ENCODE measurements at places on chromosomes 2 and 18.

DNA sequence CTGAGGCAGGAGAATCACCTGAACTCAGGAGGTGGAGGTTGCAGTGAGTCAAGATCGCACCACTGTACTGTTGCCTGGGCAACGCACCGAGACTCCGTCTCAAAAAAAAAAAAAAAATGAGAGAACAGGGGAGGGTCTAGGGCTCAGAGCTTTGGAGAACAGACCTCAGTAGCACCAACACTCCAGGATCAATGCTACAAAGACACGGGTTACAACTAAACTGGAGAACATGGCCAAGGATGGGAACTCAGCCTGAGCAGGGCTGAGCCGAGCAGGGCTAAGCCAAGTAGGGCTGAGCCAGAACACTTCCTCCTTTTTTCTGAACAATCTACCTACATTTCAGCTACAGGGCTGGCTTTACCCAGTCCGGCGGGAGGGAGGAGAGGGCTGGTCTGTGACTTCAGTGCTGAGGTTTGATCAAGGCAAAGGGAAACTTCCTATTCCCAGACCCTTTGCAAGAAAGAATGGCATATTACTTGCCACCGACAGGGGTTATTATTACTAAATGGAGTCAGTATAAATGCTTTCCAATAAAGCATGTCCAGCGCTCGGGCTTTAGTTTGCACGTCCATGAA, 2.9 kb upstream of the CASP8 start:
- no peak for DNase-seq

- DNase-seq, result no peak
Observed at GRCh38 chr2:88959480-88960204, 268.2 kb downstream of the RPIA start.

GRCh38 chr2:129481306-129482219, 497.9 kb upstream of the RAB6C start:
- no peak for DNase-seq

DNA sequence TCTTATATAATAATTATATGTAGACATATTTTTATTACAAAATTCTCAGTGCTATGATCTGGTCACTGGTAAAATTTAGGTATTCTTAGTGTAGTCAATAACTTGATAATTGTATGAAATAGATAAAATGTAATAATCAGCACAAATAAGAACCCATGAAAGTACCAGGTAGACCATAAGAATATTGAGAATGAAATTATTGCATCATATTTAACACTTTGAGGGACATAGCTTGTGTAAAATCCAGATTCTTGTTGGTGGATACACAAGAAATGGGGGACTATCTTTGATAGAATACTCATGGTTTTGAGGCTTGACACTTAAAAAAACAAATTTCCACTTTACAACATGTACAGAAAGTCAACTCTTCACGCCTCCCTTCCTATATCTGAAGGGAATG, 898.8 kb upstream of the DDX18 start:
- no peak for DNase-seq

DNA sequence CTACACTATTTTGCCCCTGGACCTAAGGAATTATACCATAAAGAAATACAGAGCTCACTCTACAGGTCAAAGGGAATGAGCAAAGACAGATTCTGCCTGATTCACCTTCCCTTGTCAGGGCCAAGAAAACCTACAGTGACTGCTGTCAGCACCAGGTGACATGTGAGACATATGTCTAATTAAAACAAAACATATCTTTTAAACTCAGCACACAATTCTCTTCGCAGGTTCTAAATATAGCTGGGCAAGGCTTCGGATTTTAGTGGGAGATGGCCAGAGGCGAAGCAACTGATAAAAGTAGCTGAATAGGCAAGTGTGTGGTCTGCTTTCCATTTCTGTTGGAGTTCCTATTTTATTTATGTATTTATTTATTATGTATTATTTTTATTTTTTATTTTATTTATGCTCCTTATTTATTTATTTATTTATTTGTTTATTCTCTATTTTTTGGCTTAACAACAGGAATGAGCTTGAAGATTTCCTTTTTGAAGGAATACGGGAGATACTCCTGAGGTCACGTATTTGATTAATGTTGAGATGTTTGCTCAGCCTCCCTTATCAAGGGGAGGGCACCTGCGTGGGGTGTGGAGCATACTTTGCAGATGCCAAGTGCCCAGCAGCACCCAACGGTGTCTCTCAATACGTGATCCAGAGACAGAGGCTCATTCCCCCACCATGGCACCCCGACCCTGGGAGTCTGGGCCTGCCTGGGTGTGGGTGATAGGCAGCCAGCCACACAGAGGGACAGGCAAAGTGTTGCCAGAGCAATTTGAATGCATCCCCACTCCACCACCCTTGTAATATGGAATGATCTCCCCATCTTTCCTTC, 141.8 kb downstream of the RNF152 start:
- no peak for DNase-seq

DNA sequence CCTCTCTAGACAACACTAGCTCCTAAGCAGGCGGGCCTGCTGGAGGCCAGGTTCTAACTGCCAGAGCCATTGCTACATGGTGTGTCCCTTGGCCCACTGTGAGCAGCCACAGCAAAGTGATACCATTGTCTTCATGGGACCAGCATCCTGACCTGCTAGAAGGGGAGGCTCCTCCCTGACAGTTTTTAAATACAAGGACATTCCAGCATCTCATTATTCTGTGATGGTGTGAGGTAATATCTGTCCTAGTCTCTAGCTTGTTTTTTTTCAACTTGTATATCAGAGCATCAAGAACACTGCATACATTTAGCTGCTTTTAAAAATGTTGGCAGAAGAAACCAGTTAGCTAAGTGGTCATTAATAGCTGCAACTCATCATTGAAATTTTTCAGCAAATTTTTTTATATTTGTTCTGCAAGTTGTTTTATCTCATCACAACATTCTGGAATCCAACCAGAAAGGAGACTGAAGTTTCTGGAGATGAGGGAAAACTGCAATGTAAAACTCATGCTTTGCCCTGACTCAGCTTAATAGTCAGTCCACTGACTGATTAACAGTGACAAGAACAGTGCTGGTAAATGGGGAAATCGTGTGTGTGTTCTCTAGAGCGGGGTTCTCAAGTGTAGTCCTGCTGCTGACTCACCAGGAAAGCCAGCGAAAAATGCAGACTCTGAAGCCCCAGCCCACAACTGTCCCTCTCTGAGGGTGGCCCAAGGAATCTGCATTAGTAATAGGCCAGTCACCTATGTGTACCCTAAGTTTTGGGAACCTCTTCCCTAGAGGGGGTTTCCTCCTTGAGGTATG, 17.8 kb downstream of the MAPRE3 start:
- DNase-seq, result no peak

GRCh38 chr2:211351987-211352386, 795.6 kb downstream of the CPS1 start:
- no peak for DNase-seq

DNA sequence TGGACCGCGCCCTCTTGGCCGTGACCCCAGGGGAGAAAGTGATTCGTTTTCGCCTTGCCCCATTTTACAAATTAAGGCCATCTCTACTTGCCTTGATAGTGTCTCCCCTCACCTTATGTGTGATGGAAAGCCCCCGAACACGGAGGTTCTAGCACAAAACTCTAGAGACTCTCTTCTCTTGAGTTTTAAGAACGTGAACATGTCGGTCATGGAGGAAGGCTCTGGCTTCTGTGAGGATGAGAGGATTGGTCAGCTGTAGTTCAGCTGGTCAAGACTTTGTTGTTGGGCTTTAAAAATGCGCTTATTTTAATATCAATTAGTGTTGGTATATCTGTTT, 828 bp downstream of the DYNC1I2 start:
- no peak for DNase-seq

GRCh38 chr18:55477860-55478581, 110.0 kb downstream of the TCF4 start:
- no peak for DNase-seq

GRCh38 chr2:196959734-196960338, 33.3 kb upstream of the PGAP1 start:
- no peak for DNase-seq

DNA sequence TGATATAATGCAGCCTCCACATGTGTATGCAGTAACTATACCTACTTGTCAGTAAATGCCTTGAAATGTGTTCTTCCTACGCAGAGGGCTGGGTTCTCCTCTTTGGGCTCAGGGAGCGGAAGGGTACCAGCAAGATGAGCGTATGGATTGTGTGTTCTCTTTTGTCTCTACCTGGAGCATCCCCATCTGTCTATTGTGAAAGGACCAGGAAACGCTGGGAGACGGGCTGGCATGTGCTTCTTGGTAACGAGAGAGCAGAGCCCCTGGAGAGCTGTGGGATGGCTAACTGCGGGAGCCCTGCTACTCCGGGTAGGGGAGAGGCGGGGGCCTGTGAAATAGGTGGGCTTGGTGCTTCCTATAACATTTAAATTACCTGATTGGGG, 80.9 kb downstream of the BCL2 start:
- DNase-seq, result no peak

- DNase-seq, result no peak
Observed at GRCh38 chr2:42733852-42734251, 30.1 kb downstream of the OXER1 start.

GRCh38 chr18:38606841-38607240, 1041.2 kb upstream of the CELF4 start:
- DNase-seq, result no peak

DNA sequence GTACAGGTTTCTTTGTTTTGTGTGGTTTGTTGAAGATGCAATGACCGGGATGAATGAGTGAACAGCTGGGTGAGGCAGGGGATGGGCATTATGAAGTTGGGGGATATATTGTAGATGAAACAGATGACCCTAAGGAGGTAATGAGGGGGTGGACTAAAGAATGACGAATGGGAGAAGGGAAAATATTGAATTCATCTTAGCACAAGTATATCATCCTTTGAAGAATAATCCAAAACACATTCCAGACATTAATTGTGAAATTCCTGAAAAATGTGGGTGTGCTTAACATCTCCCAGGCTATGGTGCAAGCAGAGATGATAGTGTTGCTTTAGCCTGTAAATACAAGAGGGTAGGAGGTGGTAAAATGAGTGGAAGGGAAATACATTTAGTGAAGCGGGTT, 5.8 kb downstream of the CRIM1 start:
- no peak for DNase-seq

DNA sequence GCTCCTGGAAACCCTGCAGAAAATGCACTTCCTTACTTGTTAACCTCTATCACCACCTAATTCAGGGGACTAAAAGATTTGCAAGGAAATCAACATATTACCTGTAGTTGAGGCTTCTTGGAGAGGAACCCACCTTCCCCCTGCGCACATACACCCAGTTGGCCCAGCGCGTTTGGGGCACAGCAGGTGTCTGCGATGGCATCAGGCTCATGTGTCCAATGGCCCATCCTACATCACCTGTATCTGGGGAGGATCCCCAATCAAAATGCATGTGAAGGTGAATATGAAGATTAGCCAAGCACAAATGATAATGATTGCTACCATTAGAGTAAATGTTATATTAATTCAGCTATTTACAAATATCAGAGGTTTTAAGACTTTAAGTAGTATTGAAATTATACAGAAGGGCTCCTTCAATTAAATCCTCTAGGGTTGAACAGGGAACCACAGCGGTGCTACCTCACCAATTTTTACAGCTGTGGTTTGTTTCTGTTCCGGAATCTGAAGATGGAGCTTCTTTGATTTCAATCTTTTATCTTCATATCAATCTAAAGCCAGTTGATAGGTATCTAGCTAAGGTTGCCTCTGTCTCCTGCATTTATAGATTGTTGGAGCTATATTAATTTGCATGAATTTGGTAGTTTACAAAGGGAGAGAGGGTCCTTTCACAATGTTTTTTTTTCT, 486.0 kb downstream of the RNF144A start:
- no peak for DNase-seq

GRCh38 chr2:104476075-104476474, 377.8 kb upstream of the POU3F3 start:
- DNase-seq, result no peak

GRCh38 chr2:211748339-211748738, 790.3 kb downstream of the ERBB4 start:
- no peak for DNase-seq

GRCh38 chr2:186032102-186032738, 293.6 kb downstream of the FSIP2 start:
- DNase-seq, result no peak

- no peak for DNase-seq
Observed at GRCh38 chr18:58468191-58468590, 160.7 kb downstream of the ALPK2 start.

DNA sequence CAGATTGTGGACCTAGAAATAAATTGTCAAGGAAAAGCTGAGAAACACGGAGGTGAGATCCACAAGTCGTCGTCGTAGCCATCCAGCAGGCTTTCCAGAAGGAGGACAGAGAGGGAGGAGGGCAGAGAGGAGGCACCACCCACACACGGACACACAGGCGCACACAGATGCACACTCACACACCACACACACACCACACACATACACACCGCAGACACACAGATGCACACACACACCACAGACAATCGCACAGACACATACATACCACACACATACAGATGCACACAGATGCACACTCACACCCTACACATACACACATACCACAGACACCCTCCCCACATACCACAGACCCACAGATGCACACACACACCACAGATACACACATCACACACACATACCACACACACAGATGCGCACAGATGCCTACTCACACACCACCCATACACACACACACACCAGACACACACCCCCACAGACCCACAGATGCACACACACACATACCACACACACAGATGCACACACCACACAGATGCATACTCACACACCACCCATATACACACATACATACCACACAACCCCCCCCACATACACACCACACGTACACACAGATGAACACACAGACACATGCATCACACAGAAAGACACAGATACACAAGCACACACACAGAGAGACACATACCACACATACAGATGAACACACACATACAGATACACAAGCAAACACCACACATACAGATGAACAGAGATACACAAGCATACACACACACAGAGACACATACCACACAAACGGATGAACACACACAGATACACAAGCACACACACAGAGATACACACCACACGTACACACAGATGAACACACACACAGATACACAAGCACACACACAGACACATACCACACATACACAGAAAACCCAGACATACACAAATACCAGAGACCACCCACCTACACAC, 12.7 kb upstream of the BOK start:
- DNase-seq, result no peak

DNA sequence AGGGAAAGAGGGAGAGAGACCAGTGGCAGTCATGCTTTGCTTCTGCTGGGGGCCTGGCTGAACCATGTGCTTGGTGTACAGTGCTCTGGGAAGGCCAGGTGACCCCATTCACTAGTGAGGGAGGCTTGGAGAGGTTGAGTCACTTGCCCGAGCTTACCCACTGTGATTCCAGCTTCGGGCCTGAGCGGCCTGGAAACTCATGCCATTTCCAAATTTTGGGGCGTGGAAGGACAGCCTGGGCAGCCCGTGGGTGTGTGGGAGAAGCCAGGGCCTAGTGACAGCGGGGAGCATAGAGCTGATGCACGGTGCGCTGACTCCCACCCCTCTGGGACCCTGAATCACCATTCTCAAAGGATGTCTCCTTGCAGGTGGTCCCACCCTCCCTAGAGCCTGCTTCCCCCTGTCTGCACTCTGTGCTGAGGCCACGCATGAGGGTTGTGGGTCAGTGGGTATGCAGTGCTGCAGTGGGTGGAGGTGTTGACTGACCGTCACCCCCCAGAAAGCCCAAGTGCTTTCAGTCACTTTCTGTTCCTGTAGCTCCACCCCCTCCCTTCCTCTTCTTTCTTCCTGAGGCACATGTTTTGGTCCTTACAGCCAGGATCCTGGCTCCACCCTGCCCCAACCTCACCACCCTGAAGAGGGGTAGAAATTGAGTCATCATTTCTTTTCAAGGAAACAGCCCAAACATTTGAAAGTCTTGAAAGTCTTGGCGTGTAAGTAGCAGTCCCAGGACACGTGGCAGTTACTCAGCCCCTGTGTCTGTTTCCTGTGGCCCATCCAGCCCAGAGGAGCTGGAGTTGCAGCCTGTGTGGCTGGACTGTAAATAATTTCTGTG, 69.3 kb upstream of the MCFD2 start:
- DNase-seq, result no peak
